ENCODE measurements at places on chromosomes 2 and 18. TPM values are rescaled to one million over a fixed set of nuclear protein-coding genes. Genes with fewer than 3 reads are reported as not detected.

The NT5DC4 gene
- not detected for total RNA-seq

The CTNNA2 gene
- total RNA-seq = not detected

The PSTPIP2 gene
- 4.7 TPM for total RNA-seq

The SP110 gene
- 11.5 TPM for total RNA-seq

The CYP1B1 gene
- total RNA-seq = 35.0 TPM

The ALK gene
- 0.03 TPM for total RNA-seq

The TMEM198 gene
- 2.4 TPM for total RNA-seq

The TAF4B gene
- total RNA-seq = 12.3 TPM

The REG3G gene
- total RNA-seq = not detected

The LBH gene
- 147 TPM for total RNA-seq

The MYO5B gene
- total RNA-seq = 3.1 TPM

The SULT1C4 gene
- not detected for total RNA-seq

The PLGLB1 gene
- 1.3 TPM for total RNA-seq

The IL36A gene
- not detected for total RNA-seq

The IL37 gene
- total RNA-seq = not detected

- no peak for DNase-seq
Observed at GRCh38 chr2:228426502-228427216, 245.2 kb upstream of the SPHKAP start.

DNA sequence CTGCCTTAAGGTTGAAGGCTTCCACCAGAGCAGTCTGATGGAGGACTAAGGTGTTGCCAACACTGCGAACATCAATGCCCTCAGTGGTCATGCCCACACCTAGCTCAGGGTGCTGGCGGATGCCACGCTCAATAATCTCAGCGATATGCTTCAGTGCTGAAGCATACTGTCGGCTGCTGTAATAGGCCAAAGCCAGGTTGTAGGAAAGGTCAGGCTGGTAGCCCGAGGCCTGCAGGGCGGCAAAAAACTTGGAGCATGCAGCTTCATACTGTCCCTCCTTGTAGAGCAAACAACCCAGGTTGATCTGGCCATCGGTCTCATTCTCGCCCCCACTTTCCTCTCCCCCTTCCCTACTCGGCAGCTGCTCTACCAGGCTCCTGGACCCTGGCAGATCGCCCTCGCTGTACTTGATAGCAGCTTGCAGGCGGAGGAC is 159.4 kb downstream of the AGPS start:
- DNase-seq = peak; percentile 17

- no peak for DNase-seq
Observed at GRCh38 chr18:48784656-48785055, 166.1 kb downstream of the SMAD7 start.

DNA sequence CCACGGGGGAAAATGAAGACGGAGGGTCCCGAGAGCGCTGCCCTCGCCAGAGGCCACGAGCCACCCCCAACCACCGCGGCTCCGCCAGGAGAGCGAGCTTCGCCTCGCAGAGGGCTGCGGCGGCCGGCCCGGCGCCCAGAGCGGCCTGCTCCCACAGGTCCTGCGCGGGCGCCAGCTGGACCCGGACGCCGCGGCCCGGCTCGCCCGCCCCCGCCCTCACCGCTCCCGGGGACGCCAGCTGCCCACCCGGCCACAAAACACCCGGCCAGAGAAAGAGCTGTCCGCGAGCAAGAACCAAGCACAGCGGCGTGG is 709 bp downstream of the PTPN2 start:
- no peak for DNase-seq

- DNase-seq = no peak
Observed at GRCh38 chr18:1806884-1807615, 764.3 kb downstream of the METTL4 start.

- DNase-seq = no peak
Observed at GRCh38 chr2:211981451-211981850, 557.2 kb downstream of the ERBB4 start.

DNA sequence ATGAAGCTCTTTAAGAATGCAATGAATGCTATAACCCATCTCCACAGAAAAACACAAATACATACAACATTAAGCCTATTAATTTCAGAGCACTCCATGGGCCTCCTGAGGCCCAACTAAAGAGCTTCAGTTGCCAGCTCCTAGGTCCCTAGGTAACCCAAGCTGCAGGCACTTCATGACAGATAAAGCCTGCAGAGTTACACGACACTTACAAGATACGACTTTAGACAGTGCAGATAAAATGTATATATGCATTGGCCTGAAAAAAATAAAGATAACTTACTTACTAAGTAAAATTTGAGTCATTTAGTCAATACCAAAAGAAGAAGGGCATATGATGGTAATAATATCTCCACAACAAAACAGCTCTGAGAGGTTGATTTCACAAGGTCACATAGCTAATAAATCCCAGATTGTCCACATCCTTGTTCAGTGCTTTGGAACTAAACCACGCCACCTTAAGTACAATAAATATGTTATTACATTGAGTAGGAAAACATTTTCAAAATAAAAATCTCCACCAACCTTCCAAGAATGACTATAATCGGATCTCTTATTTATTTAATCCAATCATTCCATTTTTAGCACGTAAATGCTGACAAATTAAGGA is 3.4 kb downstream of the MAP4K3 start:
- DNase-seq = no peak

DNA sequence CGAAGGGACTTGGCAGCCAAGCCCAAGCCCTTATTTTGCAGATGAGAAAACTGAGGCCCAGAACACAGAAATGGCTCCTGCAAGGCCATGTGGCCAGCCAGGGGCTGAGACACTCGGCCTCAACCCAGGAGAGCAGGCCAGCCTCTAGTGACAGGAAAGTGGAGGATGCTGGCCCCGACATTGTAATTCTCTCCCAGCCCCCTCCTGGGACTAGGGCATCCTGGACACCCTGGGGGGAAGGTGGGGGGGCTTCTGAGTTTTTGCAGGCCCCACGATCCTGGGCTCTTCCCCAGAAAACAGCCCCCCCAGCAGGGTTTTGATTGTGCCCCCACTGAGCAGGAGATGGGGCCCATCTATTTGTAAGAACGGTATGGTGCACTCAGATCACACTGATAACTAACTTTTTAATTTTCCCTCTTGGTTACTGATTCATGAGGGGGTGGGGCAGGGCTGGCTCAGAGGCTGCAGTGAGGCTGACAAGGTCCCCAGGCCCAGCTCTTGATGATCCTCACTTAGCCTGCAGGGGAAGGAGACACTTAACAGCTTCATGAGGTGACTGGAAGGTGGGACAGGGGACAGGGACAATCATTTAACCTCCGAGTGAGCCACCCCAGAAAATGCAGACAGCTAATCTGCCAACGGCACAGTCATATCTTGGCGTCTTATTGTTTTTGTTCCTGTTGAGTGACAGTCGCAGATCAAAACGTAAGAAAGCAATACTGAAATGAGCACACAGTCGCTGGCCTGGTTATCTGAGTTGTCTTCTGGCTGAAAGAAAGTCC is 18.9 kb downstream of the SMAD7 start:
- DNase-seq = no peak

- DNase-seq = no peak
Observed at GRCh38 chr18:44909191-44909719, 228.6 kb downstream of the SETBP1 start.

GRCh38 chr2:164205347-164205746 is 415.9 kb downstream of the GRB14 start:
- DNase-seq = no peak

DNA sequence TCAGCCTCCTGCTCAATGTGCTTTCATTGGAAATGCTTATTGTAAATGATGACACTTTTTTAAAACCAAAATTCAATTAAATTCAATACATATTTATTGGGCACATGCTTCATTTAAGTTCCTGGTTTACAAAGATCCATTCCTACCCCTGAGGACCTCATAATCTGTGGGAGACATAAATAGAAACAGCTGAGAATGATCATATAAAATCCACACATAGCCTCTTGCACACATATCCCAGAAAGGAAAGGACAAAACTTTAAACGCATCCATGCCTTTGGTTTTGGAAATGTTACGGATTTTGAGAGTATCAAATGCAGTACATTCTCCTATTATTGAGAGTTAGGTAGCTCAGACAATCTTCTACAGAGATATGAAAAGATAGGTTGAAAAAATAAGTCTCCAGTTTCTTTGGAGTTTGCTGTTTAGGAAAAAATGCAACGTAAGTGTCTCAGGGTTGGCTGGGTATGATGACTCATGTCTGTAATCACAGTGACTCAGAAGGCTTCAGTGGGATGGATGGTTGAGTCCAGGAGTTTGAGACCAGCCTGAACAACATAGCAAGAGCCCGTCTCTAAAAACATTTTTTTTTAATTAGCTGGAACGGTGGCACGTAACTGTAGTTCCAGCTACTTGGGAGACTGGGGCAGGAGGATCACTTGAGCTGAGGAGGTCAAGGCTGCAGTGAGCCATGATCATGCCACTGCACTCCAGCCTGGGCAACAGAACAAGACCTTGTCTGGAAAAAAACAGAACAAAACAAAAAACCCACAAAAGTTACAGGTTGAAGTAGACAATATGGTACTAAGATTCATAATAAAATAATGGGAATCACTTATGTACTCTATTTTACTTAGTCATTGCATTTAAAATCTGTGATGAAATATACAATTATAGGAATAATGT is 3.9 kb upstream of the PRELID3A start:
- DNase-seq = peak; percentile 88

GRCh38 chr2:193806088-193806774 is 1611.5 kb upstream of the TMEFF2 start:
- peak; percentile 7 for DNase-seq

- DNase-seq = no peak
Observed at GRCh38 chr18:61085036-61085435, 248.2 kb upstream of the CDH20 start.

DNA sequence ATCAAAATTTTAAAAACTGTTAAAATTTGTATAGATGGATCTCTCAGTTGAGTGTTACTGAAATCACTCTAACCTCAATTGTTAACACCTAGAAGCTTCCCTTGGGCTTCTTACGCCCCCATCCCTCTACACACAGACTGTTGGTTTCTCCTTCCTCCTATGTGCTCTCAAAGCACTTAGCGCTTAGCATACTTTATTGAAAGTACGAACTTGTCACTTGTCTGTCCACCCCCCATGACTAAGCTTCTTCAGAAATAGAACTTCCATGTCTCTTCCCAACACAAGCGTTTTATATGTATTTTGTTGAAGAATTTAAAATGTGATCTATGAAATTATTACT is 441 bp downstream of the MPHOSPH10 start:
- DNase-seq = no peak

DNA sequence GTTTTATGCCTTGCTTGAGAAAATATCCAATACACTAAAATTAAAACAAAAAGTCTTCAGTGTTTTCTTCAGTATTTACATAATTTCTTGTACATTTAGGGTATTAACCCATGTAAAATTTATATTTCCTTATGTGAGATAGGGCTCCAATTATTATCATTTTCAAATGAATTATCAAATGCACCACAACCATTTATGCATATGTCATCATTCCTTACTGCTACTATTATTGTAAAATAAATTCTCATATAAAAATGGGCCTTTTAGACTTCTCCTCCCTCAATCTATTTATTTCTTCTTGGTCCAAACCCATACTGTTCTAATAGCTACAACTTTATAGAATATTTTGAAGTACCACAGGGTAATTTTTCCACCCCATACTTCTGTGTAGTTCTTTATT is 175.3 kb upstream of the LYPD1 start:
- DNase-seq = no peak

DNA sequence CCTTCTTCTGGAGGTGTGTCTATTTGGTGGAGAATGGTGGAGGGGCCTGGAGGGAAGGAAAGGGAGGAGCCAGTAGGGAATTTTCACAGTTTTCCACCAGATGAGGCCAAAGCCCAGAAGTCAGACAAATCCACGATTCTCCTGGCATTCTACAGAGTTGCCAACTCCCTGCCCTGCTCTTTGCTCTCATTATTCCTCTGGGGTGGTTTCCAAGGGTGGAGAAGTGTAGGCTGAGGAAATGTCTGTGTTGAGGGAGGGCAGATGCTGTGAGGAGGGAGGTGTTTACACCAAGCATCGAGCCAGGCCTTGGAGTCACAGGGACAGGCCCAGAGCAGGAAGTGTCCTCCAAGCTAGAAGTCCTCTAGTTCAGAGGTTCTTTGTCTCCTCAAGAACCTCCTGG is 124.1 kb upstream of the LGALSL start:
- no peak for DNase-seq

GRCh38 chr2:233692648-233693047 is at the start of gene UGT1A6:
Gene UGT1A6, plus strand, starts transcription at chr2:233692890. Its CDS starts 115 bp downstream, at chr2:233693005.
- no peak for DNase-seq

DNA sequence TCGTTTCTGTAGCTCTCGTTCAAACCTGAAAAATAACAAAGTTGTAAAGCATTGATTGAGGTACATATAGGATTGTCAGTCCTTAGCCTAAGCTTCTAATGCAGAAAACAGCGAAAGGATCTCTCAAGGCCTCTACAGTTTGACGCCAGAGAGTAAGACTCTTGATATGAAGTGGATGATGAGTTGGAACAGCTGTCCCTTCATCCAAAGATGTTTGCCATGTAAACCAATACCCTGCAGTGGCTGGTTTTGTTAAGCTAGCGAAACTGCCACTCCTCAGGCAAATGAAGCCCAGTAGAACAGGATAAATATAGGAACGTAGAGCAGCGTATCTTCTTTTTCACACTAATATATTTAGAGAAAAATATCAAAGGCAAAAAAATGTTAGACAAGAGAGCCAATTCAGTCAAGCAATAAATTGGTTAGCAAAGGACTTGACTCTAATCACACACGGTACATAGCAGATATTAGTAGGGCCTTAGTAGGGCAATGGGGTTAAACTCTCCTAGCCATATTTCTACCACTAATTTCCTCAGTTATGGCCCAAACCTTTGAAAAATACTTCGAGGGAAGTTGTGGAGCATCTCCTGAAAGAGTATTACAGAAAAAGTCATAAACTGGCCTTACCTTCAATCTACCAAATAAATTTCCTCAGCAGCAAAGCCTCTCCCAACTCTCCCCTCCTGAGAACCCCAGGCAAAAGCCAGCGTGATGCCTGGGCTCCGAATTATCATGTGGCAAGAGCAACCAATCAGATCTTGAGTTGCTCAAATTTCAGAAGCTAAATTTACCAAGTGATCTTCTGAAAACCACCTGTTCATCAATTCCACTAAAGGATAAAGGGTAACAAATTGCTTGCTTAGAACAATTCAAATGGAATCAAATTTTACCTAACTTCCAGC is at the start of gene NEB:
Gene NEB, minus strand, starts transcription at position 706 of the 902 bp plus-strand sequence. CDS start 1,320 bp downstream, outside the sequence.
- no peak for DNase-seq

- peak; percentile 65 for DNase-seq
Observed at GRCh38 chr2:191933307-191934105, 86.6 kb upstream of the CAVIN2 start.

DNA sequence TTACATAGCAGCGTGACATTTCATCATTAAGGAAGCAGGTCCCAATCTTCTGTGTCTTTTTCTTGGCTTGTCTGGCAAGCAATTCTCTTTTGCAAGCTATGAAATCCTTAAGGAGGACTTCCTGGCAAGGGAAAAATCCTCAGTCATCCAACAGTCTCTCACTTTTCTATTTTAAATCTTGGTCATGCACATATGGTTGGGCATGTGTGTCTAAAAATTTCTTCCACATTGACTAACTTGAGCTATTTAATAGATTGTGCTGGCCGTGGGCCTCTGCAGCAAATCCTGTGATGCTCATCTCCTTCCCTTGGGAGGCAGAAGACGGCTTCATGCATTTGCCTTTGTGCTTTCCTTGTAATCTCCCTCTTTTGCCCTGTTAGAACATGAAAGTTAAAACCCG is 634.3 kb upstream of the FANCL start:
- DNase-seq = no peak

All from Daoy (cell line).